ENCODE measurements at places on chromosomes 4 and X. TPM values are rescaled to one million over a fixed set of nuclear protein-coding genes. Genes with fewer than 3 reads are reported as not detected.

The CENPVL2 gene
- total RNA-seq: not detected

- H3K36me3 ChIP-seq: peaks cover 11% of the 10 kb centered on the region
- H3K4me1 ChIP-seq: no peaks in the 10 kb centered on the region
- H3K27me3 ChIP-seq: peaks cover 6% of the 10 kb centered on the region
- DNase-seq: no peak
- H3K4me3 ChIP-seq: no peak overlapping the region
These were observed 22.4 kb downstream of the NAT8L start for GRCh38 chr4:2081540-2081939.

- H3K27ac ChIP-seq: no peak overlapping the region
- H3K4me1 ChIP-seq: no peaks in the 10 kb centered on the region
- peaks cover 3% of the 10 kb centered on the region for H3K27me3 ChIP-seq
- H3K4me3 ChIP-seq: no peak overlapping the region
- DNase-seq: no peak
These were observed 27.3 kb upstream of the JADE1 start for GRCh38 chr4:128782076-128782715.

DNA sequence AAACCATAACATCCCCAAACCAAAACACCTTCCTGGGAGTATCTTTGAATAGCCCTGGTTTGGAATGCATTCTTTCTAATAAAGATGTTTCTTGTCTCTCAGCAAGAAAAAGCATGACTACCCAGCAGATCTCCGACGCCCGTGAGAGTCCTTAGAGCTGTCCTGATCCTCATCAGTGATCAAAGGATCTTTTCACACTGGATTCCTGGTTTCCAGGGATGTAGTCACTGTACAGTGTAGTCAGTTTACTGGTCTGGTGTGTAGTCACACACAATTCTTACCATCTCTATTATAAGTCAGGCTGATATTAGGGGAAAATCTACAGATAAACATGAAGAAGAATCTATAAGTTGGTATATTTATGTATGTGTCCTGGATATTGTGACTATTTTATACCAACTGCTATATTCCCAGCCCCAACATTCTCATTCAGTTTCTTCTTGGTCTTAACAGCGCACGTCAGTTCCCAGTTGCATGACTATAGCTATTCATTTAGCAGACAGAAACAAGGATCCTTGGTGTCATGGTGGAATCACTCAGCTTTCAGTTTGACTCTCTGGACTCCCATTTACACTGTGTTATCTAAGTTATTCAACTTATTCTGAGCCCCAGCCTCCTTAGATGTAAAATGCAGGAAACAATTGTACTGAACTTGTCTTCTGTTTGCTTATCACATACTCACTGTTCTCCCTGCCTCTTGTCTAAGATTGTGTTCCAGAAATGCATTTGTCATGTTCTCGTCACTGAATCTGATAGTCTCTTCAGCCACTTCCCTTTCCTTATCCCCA lies 68.3 kb downstream of the SLIT2 start:
- no peak overlapping the region for H3K27ac ChIP-seq
- H3K27me3 ChIP-seq: no peaks in the 10 kb centered on the region
- H3K36me3 ChIP-seq: no peaks in the 10 kb centered on the region
- no peak overlapping the region for H3K4me3 ChIP-seq
- DNase-seq: no peak

The KDR gene
- 924 TPM for total RNA-seq

- no peak overlapping the region for H3K27ac ChIP-seq
- H3K4me1 ChIP-seq: no peaks in the 10 kb centered on the region
- H3K4me3 ChIP-seq: no peak overlapping the region
- no peaks in the 10 kb centered on the region for H3K36me3 ChIP-seq
- no peak for DNase-seq
- no peaks in the 10 kb centered on the region for H3K27me3 ChIP-seq
These were observed 584.3 kb downstream of the KLHL13 start for GRCh38 chrX:117532339-117532738.

GRCh38 chrX:69844636-69845035 lies 205.1 kb downstream of the AWAT2 start:
- no peaks in the 10 kb centered on the region for H3K27me3 ChIP-seq
- no peak overlapping the region for H3K27ac ChIP-seq
- DNase-seq: no peak
- no peaks in the 10 kb centered on the region for H3K36me3 ChIP-seq

The CDKN2AIP gene
- 22.0 TPM for total RNA-seq

DNA sequence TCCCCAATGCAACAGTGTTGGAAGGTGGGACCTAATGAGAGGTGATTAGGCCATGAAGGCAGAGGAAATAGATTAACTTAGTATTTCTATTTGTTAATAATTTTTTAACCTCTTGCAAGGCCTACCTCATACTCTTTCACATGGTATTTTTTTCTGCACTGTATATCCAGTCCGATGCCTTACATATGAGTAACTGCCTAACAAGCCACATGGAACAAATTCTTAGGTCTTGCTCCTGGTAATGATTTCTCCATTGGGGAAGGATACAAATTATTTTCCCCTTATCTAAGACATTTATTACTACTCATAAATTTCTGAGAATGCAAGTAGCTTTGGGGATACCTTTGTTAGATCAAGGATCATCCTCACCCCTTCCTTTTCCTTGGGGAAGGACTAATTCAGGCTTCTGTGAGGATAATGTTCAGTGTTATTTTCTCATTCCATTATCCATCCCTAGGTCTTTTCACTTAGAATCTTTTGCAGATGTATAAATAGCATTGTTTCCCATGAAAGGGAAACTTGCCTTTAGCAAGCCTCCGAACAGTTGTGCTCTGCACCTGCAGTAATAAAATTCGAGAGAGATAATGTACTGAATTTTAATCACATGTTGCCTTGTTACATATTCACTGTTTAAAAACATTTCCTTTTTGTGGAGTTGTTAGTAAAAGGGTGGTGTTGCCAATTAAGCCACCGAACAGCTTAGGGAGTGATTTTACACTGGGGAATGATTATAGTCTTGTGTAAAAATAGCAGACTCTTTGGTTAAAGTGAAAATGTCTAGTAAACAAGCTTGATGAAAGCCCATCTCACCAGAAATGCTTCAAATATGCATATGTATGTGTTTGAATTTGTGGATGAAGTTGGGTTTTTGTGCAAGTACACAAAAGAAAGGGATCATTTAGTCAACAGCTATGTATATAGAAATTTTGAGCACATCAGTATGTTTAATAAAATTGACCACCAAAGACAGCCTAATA lies 89.9 kb downstream of the CFAP299 start:
- H3K4me3 ChIP-seq: no peak overlapping the region
- no peak overlapping the region for H3K27ac ChIP-seq
- H3K36me3 ChIP-seq: no peaks in the 10 kb centered on the region
- DNase-seq: no peak

DNA sequence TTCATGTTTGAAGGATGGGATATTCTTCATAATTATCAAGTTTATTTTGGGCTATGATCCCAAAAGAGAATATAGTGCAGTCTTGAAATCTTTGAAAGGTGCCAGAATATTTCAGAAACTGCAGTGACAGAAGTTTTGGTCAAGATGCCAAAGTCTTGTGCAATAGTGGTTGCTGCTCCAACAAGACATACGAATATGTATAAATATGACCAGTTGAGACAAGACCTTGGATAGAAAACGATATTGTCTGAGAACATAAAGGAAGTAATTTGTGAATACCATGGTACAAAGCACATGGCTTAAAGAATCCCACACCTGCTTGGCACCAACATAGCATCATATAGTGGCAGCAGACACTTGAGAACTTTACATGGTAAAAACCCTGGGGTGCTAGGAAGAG lies 48.6 kb upstream of the AMELX start:
- H3K27ac ChIP-seq: no peak overlapping the region
- no peaks in the 10 kb centered on the region for H3K36me3 ChIP-seq
- no peaks in the 10 kb centered on the region for H3K4me1 ChIP-seq
- no peak overlapping the region for H3K4me3 ChIP-seq
- no peak for DNase-seq

DNA sequence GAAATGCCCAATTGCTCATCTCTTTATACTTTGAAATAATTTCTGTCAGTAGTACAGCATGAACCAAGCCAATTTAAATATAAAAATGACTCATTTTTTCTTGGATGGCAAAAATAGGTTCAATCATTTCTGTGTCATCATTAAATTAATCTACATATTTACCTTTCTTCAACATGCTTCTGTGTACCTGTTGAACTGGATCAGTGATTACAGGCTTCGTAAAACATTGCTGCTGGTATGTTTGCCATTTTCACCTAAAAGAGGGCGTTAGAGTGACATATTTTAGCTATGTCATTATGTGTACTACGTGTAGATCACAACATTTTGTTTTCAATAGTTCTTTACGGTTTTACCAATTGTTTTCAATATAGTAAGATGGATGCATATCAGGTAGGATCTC lies 340.5 kb upstream of the MAOA start:
- H3K4me3 ChIP-seq: no peak overlapping the region
- DNase-seq: no peak
- H3K4me1 ChIP-seq: no peaks in the 10 kb centered on the region
- no peaks in the 10 kb centered on the region for H3K36me3 ChIP-seq
- no peaks in the 10 kb centered on the region for H3K27me3 ChIP-seq
- no peak overlapping the region for H3K27ac ChIP-seq

- no peak overlapping the region for H3K4me3 ChIP-seq
- no peak for DNase-seq
- H3K27me3 ChIP-seq: peaks cover 3% of the 10 kb centered on the region
- H3K36me3 ChIP-seq: peaks cover 18% of the 10 kb centered on the region
- H3K4me1 ChIP-seq: no peaks in the 10 kb centered on the region
- no peak overlapping the region for H3K27ac ChIP-seq
These were observed 8.1 kb downstream of the IGBP1 start for GRCh38 chrX:70141373-70141772.

The VSIG4 gene
- not detected for total RNA-seq

The POU4F2 gene
- total RNA-seq: 0.59 TPM

The SLC9B1 gene
- 1.6 TPM for total RNA-seq

The CITED1 gene
- 3.2 TPM for total RNA-seq

DNA sequence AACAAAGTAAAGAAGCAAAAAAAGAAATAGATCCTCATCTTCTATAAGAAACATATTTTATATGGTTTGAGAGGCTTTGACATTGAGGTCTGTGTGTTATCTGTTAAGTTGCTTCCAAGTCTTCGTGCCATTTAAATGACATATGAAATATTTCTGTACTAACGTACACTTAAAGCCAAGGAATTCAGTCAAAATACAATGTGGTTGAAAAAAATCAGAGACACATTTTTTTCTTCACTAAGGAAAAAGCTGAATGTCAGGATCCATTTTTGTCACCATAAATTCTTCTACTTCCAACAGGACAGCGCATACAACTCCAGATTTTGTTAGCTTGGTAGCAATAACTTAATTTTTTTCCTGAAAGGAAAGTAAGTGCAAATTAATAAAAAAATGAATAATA lies 168.5 kb downstream of the FAT4 start:
- H3K27me3 ChIP-seq: no peaks in the 10 kb centered on the region

DNA sequence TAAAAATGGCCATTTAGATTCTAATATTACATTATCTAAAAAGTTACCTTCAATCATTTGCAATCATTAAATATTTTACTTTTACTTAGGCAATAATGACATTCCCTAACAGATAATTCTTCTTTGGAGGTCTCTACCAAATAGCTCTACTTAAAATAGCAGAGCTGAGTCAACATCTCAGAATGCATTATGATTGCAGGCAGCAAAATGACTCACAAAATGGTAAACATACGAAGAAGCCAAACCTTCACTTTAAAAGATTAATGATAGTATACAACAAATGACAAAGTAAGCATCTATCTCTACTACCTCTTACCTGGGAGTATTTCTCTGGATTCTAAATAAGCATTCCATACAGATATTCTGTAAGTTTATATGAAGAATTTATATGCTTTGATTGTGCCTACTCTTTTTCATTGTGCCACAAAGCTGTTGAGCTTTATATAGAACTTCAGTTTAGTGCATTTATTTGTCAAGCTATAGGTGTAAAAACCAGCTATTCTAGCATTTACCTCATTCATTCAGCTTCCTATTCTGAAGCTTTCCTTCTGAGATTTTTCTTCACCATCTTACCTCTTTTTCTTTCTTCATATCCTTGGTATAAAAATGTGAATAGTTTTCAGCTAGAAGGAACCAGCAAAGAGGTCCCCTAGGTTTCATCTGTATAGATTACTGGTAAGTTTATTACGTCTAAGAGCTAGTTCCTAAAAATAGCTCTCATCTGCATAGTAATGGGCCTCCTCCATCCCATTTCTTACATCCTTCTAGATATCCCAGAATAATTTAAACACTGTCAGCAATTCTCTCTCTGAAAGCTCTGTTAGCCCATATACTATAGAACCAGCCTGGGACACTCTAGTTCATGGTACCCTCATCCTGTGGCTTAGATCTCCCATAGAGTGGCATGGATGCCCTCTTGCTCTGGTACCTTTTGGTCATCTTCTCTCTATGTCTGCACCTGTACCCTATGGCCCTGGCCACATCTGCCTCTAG lies 17.2 kb upstream of the SPCS3 start:
- H3K4me3 ChIP-seq: no peak overlapping the region
- no peaks in the 10 kb centered on the region for H3K4me1 ChIP-seq
- H3K27me3 ChIP-seq: no peaks in the 10 kb centered on the region
- DNase-seq: no peak
- no peak overlapping the region for H3K27ac ChIP-seq

DNA sequence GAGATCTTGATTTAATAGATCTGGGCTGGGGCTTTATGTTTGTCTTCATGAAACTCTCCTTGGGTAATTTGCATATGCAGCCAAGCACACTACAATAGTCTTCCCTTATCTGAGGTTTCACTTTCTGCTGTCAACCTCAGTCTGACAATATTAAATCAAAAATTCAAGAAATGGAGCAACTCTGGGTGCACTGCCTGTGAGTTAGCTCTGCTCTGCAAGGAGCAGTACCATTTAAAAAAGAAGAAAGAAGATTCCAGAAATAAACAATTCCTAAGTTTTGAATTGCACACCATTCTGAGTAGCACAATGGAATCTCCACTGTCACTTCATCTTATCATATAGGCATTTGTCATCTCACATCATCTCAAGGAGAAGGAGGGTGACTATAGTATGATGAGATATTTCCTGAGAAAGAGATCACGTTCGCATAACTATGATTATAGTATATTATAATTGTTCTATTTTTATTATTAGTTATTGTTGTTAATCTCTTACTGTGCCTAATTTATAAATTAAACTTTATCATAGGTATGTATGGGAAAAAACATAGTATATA lies 9.4 kb downstream of the FNIP2 start:
- no peak for DNase-seq
- H3K27ac ChIP-seq: no peak overlapping the region
- H3K36me3 ChIP-seq: no peaks in the 10 kb centered on the region
- no peak overlapping the region for H3K4me3 ChIP-seq
- H3K4me1 ChIP-seq: peaks cover 35% of the 10 kb centered on the region

GRCh38 chr4:65789805-65790204 lies 119.5 kb upstream of the EPHA5 start:
- H3K4me1 ChIP-seq: peaks cover 12% of the 10 kb centered on the region
- H3K27me3 ChIP-seq: no peaks in the 10 kb centered on the region
- H3K36me3 ChIP-seq: no peaks in the 10 kb centered on the region
- H3K4me3 ChIP-seq: no peak overlapping the region
- no peak for DNase-seq
- H3K27ac ChIP-seq: no peak overlapping the region

- no peak for DNase-seq
- H3K36me3 ChIP-seq: no peaks in the 10 kb centered on the region
- peaks cover 3% of the 10 kb centered on the region for H3K4me1 ChIP-seq
- H3K4me3 ChIP-seq: no peak overlapping the region
These were observed 68.6 kb downstream of the PRSS12 start for GRCh38 chr4:118284169-118284568.

GRCh38 chrX:76076124-76076523 lies 96.7 kb upstream of the PBDC1 start:
- H3K27me3 ChIP-seq: no peaks in the 10 kb centered on the region
- no peak overlapping the region for H3K27ac ChIP-seq
- H3K36me3 ChIP-seq: no peaks in the 10 kb centered on the region

The ZNF718 gene
- 14.0 TPM for total RNA-seq

- DNase-seq: no peak
- peaks cover 5% of the 10 kb centered on the region for H3K27me3 ChIP-seq
- no peak overlapping the region for H3K27ac ChIP-seq
- H3K36me3 ChIP-seq: peaks cover 3% of the 10 kb centered on the region
These were observed 162.0 kb upstream of the WDFY3 start for GRCh38 chr4:85128246-85129204.

Measured in endothelial cell (in vitro differentiated cells).